ENCODE measurements at places on chromosomes 3 and 15. TPM values are rescaled to one million over a fixed set of nuclear protein-coding genes. Genes with fewer than 3 reads are reported as not detected.

Gene CTXN2
- not detected for total RNA-seq

Gene SLC22A13
- not detected for total RNA-seq

- no peaks in the 10 kb centered on the region for H3K4me1 ChIP-seq
- H3K4me3 ChIP-seq, result no peak overlapping the region
- H3K27me3 ChIP-seq, result no peaks in the 10 kb centered on the region
- no peaks in the 10 kb centered on the region for H3K36me3 ChIP-seq
- DNase-seq, result no peak
- no peak overlapping the region for H3K27ac ChIP-seq
These were observed 477.8 kb downstream of the FGF12 start for GRCh38 chr3:192249516-192249915.

DNA sequence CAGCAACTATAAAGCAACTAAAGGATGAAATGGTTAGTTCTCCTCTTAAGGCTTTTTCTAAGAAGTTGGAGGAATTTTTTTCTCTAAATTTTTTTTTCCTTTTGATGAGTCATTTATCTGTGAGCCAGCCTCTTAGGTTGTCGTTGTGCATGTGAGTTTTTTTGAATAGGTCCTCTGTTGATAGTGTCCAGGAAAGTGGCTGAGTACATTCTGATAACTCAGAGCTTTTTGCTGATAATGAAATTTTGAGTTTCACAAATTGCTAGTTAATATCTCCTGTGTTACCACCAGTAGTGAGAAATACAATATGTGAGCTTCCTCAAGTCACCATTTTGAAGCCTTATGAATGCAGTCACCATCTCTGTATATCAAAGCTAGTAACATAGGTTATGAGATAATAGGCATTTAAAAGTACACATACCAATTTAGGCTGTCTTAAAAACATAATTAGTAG, 7.1 kb upstream of the LXN start:
- H3K27ac ChIP-seq, result no peak overlapping the region
- H3K27me3 ChIP-seq, result no peaks in the 10 kb centered on the region
- no peak for DNase-seq
- no peak overlapping the region for H3K4me3 ChIP-seq

GRCh38 chr15:64742385-64742784, 33.0 kb downstream of the RBPMS2 start:
- peaks cover 2% of the 10 kb centered on the region for H3K27me3 ChIP-seq
- no peaks in the 10 kb centered on the region for H3K4me1 ChIP-seq
- no peak overlapping the region for H3K4me3 ChIP-seq
- no peak for DNase-seq
- H3K27ac ChIP-seq, result no peak overlapping the region

DNA sequence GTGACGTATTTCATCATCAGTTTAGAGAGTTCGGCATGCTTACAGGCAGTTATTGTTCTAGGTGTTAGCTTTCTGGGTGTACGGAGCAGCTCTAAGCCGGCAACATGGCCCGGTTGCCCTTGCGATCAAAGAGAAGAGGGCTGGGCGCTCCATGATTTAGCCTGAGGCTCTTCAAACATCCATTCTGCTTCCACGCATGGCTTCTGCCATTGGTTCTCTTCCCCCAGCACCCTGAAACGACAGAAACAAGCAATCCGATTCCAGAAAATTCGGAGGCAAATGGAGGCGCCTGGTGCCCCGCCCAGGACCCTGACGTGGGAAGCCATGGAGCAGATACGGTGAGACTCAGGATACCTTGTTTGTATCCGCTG, 574 bp downstream of the NGRN start:
- DNase-seq, result peak; percentile 73
- H3K27ac ChIP-seq, result peak overlapping the region; percentile 96
- H3K4me3 ChIP-seq, result peak overlapping the region; percentile 83

Gene FAM107A
- total RNA-seq, result not detected

Gene ZDHHC23
- 5.4 TPM for total RNA-seq

- H3K36me3 ChIP-seq, result peaks cover 39% of the 10 kb centered on the region
- peak overlapping the region; percentile 80 for H3K27ac ChIP-seq
- peaks cover 86% of the 10 kb centered on the region for H3K4me1 ChIP-seq
- H3K4me3 ChIP-seq, result no peak overlapping the region
- peak; percentile 75 for DNase-seq
These were observed 34.5 kb downstream of the RASGRP1 start for GRCh38 chr15:38530113-38530512.

- no peak overlapping the region for H3K4me3 ChIP-seq
- no peaks in the 10 kb centered on the region for H3K36me3 ChIP-seq
- no peak overlapping the region for H3K27ac ChIP-seq
These were observed 264.2 kb downstream of the ROBO2 start for GRCh38 chr3:77303955-77304699.

DNA sequence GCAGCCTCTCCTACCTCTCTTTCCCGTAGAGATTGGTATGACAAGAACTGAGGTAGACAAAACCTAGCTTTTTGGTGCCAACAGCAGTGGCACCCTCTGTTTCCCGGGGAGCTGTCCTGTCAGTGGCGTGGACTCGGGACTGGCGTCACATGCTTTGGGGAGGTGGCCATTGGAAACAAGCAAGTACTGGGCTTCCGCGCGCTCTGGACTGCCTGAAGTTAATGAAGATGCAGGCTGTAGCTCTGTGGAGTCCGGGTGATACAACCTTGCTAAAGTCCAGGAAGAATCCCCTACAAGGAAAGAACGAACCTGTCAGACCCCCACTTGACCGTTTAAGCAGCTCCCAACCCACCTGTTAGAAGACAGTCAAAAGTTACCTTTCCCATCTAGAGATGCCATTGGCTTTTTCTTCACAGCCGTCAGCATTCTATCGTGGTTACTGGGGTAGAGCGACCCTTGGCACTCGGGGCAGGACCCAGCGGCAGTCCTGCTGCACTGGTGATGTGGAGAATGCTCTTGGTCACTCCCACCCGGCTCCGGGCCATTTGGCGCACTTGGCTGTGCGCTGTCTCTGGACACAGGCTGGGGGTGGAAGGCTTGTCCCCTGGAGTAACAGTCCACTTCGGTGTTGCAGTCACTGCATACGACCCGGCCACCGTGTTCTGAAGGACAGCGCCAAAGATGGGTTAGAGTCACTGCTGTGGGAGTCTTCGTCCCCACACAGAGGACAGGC, 120.5 kb downstream of the LRIG1 start:
- peaks cover 11% of the 10 kb centered on the region for H3K4me1 ChIP-seq
- no peak for DNase-seq
- H3K27ac ChIP-seq, result no peak overlapping the region
- H3K4me3 ChIP-seq, result no peak overlapping the region
- H3K27me3 ChIP-seq, result no peaks in the 10 kb centered on the region

DNA sequence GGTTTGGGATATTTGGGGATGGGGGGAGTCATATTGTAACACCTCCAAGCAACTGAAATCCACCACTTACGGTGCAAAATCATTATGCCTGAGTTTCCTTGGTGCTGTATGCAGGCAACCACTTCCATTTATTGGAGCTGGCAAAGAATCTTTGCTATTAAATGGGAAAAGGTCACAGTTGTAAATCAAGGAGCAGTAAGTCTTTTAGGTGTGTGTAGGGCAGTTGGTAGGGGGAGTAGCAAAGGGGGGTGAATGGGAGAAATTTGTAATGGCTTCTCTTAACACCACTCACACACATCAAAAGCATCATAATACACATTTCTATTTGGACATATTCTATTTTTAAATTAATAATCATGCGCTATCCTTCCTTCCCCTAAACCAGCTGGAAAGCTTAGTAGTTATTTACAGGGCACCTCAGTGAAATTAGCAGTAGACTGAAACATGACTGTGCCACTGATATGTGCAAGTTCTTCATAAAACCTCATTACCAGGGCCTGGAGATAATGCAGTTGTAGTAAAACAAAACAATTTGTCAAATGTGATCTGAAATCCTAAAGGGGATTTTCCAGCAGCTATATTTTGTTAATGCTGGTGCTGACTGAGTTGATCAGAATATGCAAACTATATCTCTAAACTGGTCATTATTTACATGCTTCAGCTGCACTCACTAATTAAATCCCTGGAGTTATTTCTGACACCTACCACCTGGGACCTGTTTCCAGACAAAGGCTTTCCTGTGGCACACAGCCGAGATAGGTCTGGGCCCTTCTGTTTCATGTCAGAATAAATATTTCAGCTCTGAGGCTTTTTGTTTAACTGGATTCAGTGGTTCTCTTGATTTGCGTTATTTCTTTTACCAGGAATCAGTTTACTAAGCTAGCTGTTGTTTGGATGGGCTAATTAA, 90.1 kb downstream of the B3GALNT1 start:
- H3K27ac ChIP-seq, result no peak overlapping the region
- peaks cover 2% of the 10 kb centered on the region for H3K36me3 ChIP-seq
- DNase-seq, result no peak
- no peak overlapping the region for H3K4me3 ChIP-seq

Gene ATP11B
- total RNA-seq, result 92.3 TPM

Gene PLA1A
- not detected for total RNA-seq

Measured in activated naive CD4-positive, alpha-beta T cell treated with anti-CD3 and anti-CD28 coated beads for 36 hours (primary cell).